ENCODE measurements at places on chromosomes 7 and 10. TPM values are rescaled to one million over a fixed set of nuclear protein-coding genes. Genes with fewer than 3 reads are reported as not detected.

PVRIG gene
- not detected for total RNA-seq

FEZF1 gene
- total RNA-seq = not detected

PPRC1 gene
- 18.0 TPM for total RNA-seq

ASB10 gene
- not detected for total RNA-seq

RFC2 gene
- 9.5 TPM for total RNA-seq

AEBP1 gene
- 1,415 TPM for total RNA-seq

UPK3BL2 gene
- total RNA-seq = 10.8 TPM

Data from thoracic aorta (tissue), 2 donors.